Activated naive CD4-positive, alpha-beta T cell (primary cell): ENCODE measurements at places on chromosomes 1 and 21.

DNA sequence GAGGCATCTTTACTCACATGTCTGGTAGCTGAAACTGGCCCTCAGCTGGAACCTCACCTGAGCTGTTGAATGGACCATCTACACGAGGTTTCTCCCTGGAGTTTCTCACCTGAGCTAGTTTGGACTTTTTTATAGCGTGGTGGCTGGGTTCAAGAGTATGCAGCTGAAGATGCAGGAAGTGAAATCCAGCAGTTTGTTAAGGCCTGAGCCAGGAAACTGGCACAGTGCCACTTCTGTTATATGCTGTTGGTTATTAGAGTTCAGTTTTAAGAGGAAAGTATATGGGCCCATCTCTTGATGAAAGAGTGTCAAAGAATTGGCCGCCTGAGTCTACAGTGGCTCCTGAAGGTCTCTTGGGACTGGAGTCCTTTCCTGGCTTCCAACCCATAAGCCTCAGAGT, 35.6 kb downstream of the STUM start:
- no peak for DNase-seq

DNA sequence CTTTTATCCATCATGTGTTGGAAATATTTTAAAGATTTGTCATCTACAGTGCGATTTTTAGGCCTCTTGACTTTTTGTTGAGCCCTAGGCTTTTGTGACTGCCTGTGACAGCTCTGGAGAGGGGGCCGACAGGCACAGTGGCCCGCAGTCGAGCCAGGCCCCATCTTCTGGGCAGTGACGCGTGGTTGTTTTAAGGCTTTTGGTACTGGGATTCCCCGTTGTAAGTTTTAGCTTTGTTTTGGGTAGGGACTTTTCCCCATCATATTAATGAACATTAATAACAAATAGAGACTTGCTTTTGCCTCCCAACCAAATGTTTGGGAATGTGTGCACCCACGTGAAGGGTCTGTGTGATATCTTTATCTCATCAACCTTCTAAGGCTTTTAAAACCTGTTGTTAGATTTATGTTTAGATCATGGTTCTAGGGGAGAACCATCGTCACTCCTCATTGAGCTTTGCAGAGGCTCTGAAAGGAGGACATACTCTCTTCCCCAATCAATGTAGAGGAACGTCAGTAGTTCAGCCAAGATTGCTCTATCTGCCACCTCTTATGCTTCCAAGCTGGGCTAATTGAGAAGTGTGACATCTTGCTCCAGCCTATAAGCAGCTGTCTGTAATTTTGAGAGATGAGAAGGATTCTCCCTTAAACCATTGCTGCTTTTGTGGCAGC, 34.6 kb downstream of the MAPKAPK2 start:
- no peak for DNase-seq

GRCh38 chr1:32071758-32072621, 749 bp upstream of the TMEM39B start:
- no peak for DNase-seq

- DNase-seq, result no peak
Observed at GRCh38 chr1:206050655-206051235, 2.2 kb upstream of the RHEX start.

DNA sequence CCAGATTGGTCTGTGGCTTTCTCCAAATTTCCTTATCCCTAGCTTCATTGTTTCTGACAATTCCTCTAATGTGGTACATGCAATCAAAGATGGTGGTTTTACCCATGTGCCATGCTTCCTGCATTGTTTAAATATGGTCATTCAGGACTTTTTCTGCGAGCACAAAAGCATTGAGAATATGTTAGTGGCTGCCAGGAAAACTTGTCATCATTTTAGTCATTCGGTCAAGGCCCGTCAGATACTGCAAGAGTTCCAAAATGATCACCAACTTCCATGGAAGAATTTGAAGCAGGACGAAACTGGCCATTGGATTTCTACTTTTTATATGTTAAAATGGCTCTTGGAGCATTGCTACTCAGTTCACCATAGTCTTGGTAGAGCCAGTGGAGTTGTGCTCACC, 3.7 kb downstream of the ZBED6 start:
- no peak for DNase-seq

GRCh38 chr1:226634166-226634588, 85.6 kb downstream of the STUM start:
- peak; percentile 64 for DNase-seq

DNA sequence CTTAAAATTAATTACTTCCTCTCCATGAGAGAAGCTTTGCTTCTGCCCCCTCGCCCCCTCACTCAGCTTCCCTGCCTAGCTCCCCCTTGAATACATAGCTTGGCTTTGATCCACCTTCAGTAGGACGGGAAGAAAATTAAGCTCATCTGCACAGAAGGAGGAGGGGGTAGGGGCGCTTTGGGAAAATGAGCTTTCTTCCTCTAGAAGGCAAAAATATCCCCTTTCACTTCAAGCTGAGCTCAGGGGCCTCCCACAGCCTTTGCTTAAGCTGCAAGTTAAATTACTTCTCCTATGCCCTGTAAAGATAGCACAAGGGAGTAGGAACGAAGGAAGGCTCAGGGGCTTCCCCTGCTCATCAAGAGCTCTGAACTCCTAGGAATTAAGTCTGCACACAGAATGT, 65.2 kb upstream of the GOLT1A start:
- DNase-seq, result no peak
